ENCODE measurements at places on chromosomes 1 and 21.

DNA sequence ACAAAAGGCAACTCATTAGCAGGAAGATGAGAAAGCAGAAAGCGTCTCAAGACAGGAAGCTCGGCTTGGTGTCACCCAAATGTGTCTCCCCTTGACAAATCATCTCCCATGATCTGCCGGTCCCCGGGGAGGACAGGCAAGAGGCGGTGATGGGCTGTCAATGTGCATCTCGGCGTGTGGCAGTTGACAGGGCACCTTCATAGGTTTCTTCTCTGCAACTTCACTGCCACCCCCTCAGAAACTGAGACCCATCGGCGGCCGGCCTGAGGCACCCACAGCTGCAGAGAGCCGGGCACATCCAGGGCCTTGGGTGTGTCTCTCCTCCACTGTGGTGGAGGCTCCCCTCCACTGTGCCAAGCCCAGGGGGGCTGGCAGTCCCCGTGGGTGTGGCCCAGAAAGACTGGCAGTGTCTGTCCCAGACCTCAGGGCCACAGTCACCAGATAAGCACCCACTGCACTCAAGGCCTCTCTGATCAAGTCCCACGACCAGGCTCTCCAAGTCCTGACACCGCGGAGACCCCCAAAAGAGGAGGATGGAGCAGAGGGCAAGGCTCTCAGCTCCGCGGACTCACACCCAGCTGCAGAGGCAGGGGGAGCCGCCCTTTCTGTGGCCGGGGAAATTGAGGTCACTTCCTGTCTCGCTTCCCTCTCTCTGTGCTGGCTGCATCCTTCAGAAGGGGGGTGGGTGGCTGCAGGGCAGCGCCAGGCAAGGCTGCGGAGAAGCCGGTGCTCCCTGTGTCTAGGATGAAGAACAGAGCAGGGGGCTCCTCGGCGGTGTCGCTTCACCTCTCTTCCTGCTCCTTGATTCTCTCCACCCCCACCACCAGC lies 39.6 kb upstream of the LBR start:
- DNase-seq = peak; percentile 67

DNA sequence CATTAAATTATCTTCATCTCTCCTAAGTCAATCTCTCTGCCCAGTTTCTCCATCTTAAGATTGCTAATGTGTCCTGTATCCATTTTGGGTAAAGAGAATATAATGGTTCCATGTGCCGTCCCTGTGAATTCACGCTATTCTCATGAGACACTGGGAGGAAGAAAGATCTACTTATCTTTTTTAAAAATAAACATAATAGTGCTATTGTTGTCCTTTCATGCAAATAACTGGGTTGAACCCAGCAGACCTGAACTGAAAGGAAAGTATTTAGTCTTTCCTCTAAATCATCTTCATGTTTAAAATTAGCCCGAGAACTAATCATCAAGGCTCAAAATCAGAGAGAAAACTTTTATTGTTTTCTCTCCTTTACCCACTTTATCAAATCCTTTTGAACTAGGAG lies 22.4 kb downstream of the SLAMF1 start:
- DNase-seq = no peak

- DNase-seq = no peak
Observed at GRCh38 chr1:207202480-207202879, 98.4 kb downstream of the C4BPA start.

GRCh38 chr1:119160866-119161265 lies 20.4 kb upstream of the WARS2 start:
- no peak for DNase-seq

DNA sequence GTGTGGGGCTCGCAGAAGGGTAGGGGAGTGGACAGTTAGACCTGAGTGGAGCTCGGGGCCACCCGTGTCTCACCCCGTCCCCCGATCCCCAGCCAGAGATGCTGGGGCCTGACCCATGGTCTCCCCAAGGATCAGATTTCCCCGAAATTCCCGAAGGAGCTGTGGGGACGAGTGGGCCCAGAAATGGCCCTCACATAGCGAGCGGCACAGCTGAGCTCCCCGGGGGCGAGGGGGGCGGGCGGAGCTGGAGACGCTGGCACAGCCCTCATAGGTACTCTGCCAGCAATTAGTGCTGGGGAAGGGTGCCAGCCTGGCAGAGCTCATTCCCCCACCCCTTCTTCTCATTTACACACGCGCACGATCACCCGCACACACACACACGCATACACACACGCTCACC lies 9.2 kb downstream of the CASZ1 start:
- DNase-seq = no peak

DNA sequence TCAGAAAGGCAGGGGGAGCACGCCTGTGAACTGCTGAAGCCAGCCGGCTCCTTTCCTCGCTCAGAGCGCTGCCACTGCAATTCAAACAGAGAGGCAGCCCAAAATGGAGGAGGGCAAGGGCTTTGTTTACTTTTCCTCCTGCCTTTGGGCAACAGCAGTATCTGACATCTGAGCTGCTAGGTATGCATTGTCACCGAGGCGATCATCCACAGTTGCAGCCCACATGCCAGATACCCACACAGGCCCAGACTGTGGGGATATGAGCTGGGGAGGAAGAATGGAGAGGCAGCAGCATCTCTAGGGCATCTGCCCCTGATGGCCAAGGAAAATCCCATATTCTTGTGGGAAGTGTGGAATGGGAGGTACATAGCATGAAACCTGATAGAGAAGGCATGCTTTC lies 357.1 kb downstream of the BARHL2 start:
- no peak for DNase-seq

DNA sequence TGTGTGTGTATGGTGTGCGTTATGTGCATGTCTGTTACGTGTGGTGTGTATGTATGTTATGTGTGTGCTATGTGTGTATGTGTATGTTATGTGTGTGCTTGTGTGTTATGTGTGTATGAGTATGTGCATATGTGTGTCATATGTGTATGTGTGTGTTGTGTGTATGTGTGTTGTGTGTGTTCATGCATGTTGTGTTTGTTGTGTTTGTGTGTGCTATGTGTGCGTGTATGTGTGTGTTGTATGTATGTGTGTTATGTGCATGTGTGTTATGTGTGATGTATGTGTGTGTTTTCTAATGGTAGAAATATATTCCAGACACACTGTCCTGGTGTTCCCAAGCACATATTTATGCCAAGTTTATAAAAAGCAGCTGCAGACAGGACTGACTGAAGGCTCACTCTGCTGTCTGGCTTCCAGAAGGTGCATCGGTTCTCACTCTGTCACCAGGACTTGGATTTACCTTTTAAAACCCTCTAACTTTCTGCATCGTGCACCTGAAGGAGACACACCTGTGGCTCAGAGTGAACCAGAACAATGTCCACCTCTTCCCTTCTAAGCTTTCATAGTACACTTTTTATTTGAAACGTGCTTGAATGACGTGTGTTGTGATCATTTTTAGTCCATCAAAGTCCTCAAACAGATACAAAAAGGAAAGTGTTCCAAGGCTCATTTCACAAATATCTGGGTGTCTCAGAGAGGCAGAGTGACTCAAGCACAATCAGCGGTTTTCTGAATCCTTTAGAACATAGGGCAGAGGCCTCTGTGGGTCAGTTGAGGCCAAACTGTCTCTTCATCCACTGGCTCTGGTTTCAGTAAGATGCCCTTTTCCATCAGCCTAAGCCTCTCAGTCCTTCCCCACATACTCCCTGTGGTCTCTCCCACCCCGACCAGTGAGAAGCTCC lies 49.9 kb downstream of the TOMM20 start:
- DNase-seq = no peak

DNA sequence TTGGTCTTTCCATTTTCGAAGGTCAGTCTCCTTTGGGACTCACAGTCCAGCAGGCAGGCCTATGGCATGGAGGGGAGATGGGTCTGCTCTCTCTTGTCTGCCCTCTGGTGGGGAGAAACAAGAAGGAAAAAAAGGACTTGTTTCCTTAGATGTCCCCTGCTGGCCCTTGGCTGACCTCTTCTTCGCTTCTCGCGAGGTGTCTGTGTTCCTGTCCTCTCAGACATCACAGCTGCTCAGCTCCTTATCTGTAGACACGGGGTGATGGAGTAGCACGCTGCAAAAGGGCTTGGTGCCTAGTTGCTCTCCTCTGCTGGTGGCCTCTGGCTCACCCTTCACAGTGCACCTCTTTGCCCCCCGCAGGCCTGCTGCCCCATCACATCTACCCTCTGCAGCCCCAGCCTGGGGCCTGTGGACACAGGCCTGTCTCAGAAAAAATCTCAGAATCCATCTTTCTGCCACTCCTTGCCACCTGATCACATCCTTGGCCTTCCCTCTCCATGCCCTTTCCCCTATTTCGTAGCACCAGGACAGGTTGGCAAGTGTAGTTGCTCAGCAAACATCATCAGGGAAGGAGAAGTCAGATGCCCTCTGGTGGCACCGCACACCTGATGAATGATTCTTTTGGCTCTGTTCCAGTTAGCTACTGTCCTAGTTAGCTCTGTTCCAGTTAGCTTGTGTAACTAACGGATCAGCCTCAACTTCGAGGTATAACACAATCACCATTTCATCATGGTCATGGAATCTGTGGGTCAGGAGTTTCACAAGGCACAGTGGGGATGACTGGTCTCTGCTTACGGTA lies 18.7 kb upstream of the AK2 start:
- no peak for DNase-seq

DNA sequence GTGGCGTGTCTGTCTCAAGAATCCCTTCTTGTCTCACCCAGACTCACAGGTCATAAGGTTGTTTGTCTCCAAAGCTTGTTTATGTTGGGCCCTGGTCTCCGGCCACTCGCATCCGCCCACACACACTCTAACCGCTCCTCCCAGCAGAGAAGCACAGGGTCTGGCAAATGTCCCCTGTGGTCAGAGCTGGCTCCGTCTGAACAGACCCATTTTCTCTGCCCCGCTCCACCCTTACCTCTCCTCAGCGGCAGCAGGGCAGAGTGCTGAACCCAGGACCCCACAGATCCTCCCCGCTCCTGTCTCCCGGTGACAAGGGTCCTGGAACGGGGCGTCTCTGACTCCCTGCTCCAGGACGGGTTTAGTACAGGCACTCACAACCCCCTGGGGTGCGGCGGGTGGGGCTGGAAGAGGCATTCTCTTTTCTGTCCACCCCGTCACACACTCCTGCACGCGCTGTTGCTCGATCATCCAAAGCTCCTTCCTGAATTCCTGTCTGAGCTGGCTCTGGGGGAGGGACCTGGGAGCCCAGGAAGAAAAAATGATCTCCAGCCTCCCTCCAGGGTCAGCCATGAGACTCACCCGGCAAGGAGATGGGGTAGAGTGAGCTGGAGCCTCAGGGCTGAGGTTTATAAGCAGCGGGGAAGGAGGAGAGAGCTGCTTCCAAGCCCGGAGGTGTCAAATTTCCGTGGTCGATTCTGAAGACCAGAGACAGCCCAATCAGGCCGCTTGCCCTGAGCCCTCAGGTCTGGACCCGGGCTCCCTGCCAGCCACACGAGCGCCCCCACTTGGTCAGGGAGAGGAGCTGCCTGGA lies at the start of gene S100A13:
TSS of gene S100A13 (minus strand) at position 602 of the 811 bp plus-strand sequence. CDS start 1,033 bp downstream, outside the sequence.
- DNase-seq = no peak

DNA sequence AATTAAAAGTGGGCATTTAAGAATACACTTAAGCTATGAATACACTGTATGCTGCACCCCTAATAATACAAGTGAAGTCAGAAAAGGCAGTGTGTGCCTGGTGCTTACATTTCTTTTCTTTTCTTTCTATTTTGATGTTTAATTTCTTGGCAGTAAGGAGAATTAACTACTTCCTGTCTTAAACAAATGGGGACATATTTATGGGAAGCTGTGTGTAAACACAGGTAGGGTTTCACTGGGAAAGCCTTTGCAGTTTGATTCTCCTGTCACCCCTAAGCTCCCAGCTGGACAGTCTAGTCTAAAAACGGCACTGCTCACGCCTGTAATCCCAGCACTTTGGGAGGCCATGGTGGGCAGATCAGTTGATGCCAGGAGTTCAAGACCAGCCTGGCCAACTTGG lies 146.0 kb downstream of the MIS18A start:
- DNase-seq = no peak

DNA sequence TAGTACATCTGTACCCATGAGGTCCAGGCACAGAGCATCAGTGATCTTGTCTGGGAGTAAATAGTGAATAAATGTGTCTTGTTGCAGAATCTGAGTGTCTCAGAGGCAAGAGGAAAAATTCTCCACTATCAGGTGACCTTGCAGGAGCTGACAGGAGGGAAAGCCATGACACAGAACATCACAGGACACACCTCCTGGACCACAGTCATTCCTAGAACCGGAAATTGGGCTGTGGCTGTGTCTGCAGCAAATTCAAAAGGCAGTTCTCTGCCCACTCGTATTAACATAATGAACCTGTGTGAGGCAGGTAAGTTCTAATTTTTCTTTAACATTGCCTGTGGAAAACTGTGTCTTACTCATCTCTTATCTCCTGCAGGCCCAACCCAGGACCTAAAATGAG lies 43.1 kb downstream of the IL12RB2 start:
- no peak for DNase-seq

GRCh38 chr1:56817716-56818463 lies 1.3 kb downstream of the FYB2 start:
- DNase-seq = no peak

DNA sequence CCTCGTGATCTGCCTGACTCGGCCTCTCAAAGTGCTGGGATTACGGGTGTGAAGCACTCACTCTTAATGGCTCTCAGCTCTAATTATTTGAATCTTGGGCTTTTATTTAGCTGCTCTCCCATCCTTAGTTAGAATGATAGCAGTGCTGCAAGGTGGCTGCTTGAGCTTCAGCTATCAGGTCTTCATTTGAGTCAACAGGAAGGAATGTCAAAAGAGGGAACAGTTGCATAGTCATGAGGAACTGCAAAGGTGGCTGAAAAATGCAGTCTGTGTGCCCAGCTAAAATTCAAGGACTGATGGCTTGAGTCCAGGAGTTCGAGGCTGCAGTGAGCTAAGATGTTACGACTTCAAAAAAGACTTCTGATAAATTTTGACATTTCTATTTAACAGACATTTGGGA lies 55.6 kb downstream of the UCK2 start:
- no peak for DNase-seq

- no peak for DNase-seq
Observed at GRCh38 chr1:245217853-245218608, 63.2 kb downstream of the KIF26B start.

- no peak for DNase-seq
Observed at GRCh38 chr1:212982430-212983152, 32.2 kb downstream of the VASH2 start.

GRCh38 chr1:36384542-36385409 lies 948 bp downstream of the STK40 start:
- peak; percentile 17 for DNase-seq

DNA sequence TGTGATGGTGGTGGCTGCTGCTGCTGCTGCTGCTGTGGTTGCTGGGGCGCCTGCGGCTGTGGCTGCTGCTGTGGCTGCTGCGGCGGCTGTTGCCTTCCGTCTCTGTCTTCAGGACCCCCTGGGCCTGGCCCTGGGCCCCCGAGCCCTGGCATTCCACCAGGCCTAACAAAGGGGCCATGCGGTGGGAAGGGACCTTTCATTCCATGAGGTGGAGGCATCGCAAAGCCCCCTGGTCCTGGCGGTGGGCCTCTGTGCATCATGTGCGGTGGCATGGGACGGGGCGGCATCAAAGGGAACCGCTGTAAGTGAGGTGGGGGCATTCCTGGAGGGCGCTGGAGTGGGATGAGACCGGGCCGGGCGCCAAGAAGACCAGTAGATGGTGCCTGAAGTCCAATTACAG lies 12.4 kb downstream of the SOD1 start:
- DNase-seq = no peak

- DNase-seq = no peak
Observed at GRCh38 chr1:207745285-207745684, 6.6 kb upstream of the CD46 start.

Data from activated gamma-delta T cell treated with anti-CD3 and anti-CD28 coated beads, Interleukin-2, amount 50 U/mL, for 16 hours (primary cell).